NCI-H1105 treated with DMSO at 0.1 percent for 48 hours (cell line): ENCODE measurements at places on chromosomes 5 and 9.

- DNase-seq = no peak
Measured at GRCh38 chr9:89820337-89820736, 215.5 kb downstream of the GADD45G start.

- DNase-seq = no peak
Measured at GRCh38 chr5:122947372-122947771, 89.2 kb downstream of the PPIC start.

DNA sequence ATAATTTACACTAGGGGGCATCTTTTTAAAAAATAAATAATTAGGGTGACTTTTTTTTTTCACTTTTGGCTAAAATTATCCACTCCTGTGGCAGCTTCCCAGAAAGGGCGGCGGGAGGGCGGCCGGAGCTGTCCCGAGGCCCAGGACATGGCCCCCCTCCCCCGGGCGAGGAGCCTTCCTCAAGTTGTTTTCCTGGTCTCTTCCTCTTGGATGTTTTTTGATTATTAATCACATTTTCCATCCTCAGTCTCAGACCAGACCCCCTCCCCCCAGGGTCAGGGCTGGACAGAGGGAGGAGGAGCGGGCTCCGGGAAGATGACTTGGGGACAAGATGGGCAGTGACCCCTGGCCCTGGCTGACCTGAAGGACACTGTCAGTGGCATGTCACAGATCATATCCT lies 4.7 kb upstream of the CNTFR start:
- no peak for DNase-seq

DNA sequence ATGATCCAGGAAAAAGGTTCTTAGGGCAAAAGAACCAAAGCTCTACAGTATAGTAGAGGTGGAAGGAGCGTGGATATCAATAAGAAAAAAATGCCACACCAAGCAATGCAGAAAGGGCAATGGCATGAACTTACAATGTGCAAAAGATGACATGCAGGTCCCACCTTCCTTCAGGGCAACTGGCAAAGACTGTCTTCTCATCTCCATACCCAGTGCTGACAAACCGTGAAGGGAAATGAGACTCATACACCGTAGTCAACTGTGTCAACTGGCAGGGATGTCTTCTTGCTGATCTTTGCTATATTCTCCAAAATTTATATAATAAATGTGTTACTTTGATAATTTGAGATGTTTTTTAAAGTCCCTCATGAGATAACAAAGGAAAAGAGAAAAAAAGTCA lies 36.0 kb downstream of the MED27 start:
- DNase-seq = no peak

DNA sequence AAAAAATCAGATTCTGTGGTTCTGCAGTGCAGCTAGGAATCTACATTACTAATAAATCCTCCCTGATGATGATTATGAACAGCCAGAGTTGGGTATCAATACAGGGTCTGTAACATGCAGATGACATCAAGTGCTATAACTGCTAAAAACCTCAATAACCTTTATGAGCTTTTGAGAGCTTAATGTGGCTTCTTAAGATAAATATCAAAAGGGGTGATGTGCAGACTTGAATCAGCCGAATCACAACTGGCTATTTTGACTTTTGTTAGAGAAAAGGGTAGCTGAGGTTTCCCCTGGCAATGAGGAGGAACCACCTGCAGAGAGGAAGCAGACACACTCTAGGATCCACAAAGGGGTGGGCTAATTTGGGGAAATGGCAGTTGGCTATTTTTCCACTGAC lies 30.2 kb downstream of the CAPSL start:
- no peak for DNase-seq

GRCh38 chr9:8857926-8858595 lies 1058.5 kb upstream of the DMAC1 start:
- peak; percentile 57 for DNase-seq

GRCh38 chr9:130845254-130845653 lies 10.2 kb downstream of the ABL1 start:
- no peak for DNase-seq

DNA sequence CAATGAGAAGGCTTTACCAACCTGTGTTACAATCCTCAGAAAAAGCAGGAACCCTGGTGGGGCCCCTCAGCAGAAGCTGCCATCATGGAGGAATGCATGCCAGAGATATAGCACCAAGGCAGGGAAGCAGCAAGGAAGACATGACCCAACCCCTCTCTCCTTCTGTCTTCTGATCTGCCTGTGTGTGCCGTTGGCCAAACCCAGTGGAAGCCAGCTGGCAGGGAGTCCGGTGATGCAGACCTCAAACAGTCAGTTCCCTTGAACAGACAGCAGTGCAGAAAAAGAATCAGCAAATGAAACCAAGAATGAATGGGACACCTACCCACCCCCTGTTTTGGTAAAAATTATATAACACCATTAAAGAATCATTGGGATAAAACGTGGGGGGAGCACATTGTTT lies 234.2 kb downstream of the ZNF608 start:
- DNase-seq = no peak

DNA sequence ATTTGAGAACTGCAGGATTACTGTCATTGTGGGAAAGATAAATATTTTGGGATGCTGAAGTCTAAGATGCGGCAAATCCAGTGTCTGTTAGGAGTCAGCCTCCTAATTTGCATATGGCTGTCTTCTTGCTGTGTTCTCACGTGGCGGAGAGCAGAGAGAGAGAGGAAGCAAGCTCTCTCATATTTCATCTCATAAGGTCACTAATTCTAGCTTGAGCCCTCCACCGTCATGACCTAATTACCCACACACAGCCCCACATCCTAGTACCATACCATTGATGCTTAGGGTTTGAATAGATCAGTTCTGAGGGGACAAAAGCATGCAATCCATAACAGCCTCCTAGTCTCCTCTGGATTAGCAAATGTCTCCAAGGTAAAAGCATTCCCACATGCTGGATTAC lies 124.5 kb downstream of the CDH12 start:
- DNase-seq = no peak

DNA sequence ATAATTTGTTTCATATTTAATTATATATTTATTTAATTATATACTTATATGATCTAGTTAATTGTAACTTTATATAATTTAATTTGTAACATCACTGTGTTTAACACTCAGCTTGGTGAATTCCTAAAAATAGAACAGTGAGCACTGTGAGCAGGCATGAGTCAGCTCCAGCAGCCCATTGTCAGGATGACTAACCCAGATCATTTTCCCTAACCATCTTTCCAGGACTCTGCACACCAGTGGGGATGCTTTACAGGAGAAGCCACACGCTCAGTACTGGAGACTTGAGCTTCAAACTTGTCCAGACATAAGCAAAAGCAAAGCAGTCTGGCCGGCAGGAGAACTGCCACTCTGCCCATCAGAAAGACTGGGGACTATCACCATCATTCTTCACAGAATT lies 446.2 kb upstream of the TRPC7 start:
- no peak for DNase-seq

DNA sequence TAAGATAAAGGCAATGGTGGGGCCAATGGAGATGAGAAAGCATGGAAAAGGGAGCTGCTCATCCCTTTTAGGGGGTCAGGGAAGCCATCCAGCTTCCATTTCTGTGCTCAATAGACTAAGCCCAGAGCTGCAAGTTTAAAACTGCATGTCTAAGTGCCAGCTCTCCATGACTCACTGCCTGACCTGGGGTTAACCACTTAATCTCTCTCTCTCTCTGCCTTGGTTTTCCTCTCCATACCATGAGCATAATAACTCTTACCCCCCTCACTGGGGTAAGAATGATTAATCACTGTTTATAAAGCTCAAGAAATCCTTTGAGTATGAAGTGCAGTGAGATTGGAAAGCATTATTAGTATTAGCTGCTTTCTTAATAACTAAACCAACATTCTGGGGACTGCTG lies 1382.4 kb upstream of the WWC1 start:
- DNase-seq = no peak

GRCh38 chr9:4062966-4063365 lies 236.9 kb downstream of the GLIS3 start:
- DNase-seq = no peak

- no peak for DNase-seq
Measured at GRCh38 chr9:33480106-33480505, 6.4 kb upstream of the NOL6 start.

DNA sequence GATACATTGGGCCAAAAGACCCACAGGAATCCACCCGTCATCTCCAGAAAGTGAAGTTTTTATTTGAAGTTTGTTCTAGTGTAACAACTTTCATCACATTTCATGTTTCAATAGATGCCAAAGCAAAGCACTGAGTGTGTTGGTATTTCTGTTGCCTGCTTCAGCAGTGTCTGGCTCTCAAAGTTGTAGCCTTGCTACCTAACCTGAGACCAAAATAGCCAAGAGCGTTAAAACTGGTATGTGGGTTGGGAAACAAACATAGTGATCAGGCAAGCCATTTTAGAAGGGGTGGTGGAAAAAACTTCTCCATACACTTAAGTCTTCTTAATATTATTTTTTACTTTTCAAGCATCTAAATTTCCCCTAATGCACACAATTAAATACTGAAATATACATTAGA lies 150.3 kb upstream of the DHFR start:
- no peak for DNase-seq

DNA sequence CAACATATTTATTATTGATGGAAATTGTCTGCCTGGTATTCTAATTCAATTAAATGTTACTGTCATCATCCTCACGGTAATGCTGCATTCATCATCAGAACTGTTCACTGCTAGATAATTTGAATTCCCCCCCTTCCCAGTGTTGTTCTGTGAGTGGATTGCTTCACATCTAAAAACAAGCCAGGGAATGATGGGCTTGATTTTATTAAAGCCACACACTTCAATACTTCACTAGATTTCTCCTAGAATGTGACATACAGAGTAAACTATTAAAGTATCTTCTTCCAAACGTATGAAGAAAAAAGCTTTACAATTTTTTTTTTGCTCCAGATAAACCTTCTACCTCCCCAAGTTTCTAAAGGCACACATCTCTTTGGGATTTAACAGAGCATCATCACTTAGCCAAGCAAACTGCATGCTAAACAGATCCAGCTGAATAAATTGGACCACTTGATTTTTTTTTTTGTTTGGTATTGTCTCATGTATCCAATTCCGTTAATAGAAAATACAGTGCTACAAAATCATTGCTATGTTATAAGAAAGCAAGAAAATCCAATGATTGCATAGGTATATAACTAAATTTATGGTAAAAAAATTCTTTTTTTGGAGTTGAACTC lies 692.4 kb downstream of the MTRR start:
- DNase-seq = no peak

DNA sequence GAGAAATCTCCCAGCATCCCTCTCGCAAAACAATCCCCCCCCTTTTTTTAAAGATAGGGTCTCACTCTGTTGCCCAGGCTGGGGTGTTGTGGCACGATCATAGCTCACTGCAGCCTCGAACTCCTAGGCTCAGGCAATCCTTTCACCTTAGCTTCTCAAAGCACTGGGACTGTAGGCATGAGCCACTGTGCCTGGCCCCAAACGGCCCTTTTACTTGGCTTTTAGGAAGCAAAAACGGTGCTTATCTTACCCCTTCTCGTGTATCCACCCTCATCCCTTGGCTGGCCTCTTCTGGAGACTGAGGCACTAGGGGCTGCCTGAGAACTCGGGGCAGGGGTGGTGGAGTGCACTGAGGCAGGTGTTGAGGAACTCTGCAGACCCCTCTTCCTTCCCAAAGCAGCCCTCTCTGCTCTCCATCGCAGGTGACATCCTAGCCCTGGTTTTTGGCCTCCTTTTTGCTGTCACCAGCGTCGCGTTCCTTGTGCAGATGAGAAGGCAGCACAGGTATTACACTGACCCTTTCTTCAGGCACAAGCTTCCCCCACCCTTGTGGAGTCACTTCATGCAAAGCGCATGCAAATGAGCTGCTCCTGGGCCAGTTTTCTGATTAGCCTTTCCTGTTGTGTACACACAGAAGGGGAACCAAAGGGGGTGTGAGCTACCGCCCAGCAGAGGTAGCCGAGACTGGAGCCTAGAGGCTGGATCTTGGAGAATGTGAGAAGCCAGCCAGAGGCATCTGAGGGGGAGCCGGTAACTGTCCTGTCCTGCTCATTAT lies 6.8 kb downstream of the CA9 start:
- no peak for DNase-seq

DNA sequence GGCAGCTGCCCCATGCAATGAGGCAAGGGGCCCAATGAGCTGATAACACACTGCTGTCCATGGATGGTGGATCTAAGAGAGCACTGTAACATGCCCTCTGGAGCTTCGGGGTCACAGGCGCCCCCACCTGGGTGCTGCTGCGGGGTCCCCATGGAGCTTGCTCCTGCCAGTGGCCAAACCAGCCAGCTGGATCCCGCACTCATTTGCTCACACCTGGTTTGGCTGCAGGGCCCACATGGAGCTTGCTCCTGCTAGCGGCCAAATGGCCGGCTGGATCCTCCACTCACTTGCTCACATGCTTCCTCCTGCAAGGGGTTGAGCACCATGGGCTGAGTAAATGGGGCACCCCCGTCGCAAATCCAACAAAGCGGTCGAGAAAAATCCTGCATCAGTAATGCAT lies 68.3 kb upstream of the ARL15 start:
- DNase-seq = no peak
